ENCODE measurements at places on chromosomes 1 and 21.

GRCh38 chr1:226762988-226763904 lies 24.2 kb upstream of the ITPKB start:
- DNase-seq: no peak

- no peak for DNase-seq
Measured at GRCh38 chr21:46434322-46434958, 24.3 kb upstream of the DIP2A start.

GRCh38 chr1:19812875-19813642 lies 2.0 kb downstream of the RNF186 start:
- DNase-seq: no peak

DNA sequence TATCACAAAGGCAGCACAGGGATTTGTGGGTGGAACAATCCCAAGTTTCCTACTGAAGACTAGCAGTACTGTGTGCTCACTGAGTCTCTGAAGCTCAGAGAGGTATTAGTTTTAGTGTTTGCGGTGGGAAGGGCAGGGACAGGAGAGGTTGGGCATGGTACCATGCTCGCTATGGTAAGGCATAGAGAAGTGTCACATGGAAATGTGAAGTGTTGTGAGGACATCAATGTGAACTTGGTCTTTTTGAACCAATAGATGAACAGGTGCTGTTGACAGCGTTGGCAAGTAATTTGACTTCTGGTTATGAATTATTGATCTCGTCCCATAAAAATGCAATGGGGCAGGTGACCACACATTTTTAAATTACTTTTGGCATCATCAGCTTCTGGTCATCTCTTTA lies 55.8 kb upstream of the ADAMTS1 start:
- no peak for DNase-seq

- DNase-seq: no peak
Measured at GRCh38 chr1:246155923-246156322, 351.2 kb downstream of the SMYD3 start.

- no peak for DNase-seq
Measured at GRCh38 chr1:79040424-79041082, 34.0 kb upstream of the ADGRL4 start.

DNA sequence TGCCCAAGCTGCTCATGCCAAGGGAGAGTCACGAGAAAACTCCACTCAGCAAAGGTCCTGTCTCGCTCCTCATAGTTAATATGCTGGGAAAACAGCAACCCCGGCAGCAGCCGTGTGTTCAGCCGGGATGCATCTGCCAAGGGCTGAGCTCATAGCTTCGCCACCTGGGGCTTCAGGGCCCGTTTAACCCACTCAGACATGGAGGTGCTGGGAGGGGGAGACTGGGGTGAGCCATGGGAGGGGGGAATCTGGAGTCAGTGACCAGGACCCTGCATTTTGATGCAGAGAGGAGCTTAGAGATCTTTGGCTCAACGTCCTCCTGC lies 283.4 kb downstream of the PTPRU start:
- no peak for DNase-seq

DNA sequence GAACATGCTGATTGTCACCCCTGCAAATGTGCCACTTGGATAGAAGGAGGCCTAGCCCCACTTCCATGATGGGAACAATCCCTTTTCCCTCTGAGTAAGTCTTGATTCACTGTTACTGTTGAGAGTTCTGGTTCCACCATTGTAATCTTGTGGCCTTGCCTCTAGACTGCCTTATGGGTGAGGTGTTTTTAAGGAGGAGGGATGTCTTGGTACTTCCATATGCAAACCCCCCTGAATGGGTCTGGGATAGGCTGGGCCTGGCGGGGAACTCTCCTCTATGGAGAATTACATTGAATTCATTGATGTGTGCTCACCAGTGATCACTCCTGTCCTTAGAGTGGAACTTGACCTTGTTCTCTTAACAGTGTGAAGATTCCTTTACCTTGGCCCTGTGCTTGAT lies 5.8 kb downstream of the GALNT2 start:
- no peak for DNase-seq

- no peak for DNase-seq
Measured at GRCh38 chr1:52631759-52632331, 1.1 kb upstream of the SHISAL2A start.

- DNase-seq: no peak
Measured at GRCh38 chr1:228459091-228459993, 27.8 kb upstream of the RNF187 start.

- DNase-seq: no peak
Measured at GRCh38 chr1:23167353-23168078, 1.1 kb downstream of the LUZP1 start.

DNA sequence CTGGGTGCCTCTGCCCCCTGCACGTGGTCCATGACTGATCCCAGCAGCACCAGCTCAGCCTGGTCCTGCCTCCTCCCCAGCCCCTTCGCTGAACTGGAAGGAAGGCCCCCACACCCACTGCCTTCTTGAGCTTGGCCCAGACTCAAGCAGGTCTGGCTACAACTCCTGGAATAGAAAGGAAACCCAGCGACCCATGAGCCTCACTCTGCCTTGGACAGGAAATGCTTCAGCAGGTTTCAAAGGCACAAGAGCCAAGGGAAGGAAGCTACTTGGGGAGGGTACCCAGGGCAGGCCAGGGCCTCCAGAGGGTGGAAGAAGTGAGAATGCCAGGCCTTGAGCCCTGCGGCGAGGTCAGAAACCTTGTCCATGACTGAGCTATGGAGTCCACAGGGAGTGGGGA lies 35.9 kb upstream of the RD3 start:
- DNase-seq: no peak

DNA sequence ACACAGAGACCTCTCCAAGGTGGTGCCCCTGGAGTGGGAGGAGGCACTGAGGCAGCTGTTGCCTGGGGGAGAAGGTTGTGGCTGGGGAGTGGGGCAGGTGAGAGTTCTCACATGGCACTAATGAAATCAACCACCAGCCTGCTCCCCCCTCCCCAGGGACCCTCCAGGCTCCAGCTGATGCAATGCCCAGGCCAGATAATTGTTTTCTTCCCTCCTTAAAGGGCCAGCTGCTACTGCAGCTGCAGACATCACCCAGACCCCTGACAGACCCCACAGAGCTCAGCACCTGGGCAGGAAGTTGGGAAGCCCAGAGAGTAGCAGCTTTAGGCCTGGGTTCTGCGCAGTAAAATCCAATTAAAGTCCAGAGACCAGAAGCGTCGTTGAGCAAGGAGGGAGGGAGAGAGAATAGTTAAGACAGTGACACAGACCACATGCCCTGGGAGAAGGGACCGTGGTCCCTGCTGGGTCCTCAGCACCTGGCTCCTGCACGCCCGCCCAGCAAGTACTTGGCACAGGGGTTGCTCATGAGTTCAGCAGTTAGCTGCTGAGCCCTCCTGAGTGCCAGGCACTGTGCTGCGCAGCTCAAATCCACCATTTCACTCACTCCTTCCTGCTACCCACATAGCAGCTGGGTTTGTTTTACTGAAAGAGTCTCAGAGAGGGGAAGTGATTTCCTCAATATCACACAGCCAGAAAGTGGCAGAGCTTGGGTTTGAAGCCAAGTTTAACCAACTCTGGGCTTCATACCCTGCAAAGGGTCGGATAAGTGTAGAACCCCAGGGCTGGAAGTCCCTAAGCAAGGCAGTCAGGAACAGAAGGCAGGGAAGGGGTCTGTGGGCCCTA lies 1.9 kb downstream of the RIMS3 start:
- DNase-seq: no peak

GRCh38 chr1:215113776-215114153 lies 31.2 kb downstream of the KCNK2 start:
- DNase-seq: no peak

GRCh38 chr1:167054946-167055630 lies 35.1 kb downstream of the GPA33 start:
- no peak for DNase-seq

DNA sequence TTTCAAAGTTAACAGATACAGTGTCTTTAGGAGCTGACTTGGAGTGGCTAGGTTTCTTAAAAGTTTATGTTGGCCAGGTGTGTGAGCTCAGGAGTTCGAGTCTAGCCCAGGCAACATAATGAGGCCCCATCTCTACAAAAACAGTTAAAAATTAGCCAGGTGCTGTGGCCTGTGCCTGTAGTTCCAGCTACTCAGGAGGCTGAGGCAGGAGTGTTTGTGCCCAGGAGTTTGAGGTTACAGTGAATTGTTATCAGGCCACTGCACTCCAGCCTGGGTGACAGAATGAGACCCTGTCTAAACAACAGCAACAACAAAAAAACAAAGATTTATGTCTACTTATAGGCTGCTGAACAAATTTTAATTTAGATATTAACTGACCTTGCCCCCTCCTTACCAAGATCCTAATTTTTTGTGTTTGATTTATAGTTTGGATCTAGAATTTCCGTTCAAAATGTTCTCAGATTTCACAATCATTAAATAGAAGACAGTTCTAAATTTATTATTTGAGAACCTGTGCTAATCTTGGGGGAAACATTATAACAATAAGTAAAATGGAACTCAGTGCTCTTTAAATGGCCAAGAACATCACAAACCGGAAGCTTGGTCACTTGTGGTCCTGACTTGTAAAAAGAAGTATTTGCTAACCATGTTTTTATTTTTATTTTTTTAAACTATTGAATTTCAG lies 67.8 kb downstream of the POU2F1 start:
- no peak for DNase-seq

GRCh38 chr1:20349561-20349960 lies 58.9 kb downstream of the VWA5B1 start:
- DNase-seq: no peak

DNA sequence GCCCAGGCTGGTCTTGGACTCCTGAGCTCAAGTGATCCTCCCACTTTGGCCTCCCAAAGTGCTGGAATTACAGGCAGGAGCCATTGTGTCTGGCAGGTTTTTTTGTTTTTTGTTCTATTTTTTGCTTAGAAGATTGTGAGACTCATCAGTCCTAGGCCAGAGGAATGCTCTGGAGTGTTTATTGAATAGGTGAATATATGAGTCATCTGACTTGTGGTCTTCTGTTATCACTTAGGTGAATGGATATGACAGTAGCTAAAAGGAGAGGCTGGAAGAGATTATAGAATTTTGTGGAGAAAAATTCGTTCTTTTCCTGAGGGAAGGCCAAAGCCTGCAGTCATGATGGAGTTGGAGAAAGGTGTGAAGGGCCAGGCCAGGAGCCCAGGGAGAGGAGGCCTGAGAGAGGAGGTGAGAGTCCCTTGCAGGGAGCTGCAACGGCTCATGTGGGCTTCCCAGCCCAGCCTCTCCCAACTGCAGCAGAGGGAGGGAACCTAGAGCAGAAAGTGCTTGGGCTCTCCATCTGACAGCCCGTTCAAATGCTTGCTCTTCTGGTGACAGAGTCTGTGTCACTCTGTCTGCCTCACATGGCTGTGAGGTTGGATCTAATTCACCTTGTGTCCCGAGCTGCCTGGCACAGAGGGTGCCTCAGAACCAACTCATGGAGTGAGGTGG lies 31.6 kb upstream of the ACOT11 start:
- DNase-seq: no peak

- no peak for DNase-seq
Measured at GRCh38 chr1:46158312-46159281, 16.3 kb upstream of the TSPAN1 start.

DNA sequence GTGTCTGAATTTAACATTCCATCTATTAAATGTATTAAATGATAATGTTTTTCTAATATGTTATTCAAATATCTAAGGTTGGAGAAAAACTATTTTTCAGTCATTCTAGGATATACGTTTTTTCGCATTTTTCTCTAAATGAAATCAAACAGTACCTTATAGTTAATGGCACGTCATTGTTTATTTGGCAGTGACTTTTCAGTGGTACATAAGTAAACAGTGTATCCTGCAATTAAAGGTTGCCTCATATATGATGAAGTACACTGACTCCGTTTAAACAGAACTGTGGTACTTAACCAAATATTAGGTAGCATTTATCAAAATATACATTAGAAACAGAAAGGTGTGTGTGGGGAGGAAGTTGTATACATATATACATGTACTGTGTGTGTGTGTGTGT lies 79.2 kb downstream of the EPS15 start:
- no peak for DNase-seq

DNA sequence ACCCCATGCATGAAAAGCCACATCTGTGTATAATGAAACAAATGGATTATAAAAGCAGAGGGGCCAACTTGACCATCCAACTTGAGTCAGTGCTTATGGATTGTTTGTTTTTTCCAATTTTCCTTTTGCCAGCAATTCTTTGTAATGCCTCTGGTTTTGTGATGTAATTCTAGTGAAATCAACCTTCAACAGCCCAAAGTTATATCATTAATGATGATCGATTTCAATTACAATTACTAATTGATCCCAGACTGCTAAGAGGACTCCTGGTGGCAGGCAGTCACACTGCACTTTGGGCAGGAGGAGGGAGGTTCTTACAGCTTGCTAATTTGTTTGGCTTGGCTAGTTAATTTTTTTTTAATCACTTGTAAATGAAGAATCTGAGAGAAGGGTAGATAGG lies 552.3 kb downstream of the NUF2 start:
- DNase-seq: no peak

GRCh38 chr21:34088752-34089151 lies 15.4 kb downstream of the MRPS6 start:
- no peak for DNase-seq

DNA sequence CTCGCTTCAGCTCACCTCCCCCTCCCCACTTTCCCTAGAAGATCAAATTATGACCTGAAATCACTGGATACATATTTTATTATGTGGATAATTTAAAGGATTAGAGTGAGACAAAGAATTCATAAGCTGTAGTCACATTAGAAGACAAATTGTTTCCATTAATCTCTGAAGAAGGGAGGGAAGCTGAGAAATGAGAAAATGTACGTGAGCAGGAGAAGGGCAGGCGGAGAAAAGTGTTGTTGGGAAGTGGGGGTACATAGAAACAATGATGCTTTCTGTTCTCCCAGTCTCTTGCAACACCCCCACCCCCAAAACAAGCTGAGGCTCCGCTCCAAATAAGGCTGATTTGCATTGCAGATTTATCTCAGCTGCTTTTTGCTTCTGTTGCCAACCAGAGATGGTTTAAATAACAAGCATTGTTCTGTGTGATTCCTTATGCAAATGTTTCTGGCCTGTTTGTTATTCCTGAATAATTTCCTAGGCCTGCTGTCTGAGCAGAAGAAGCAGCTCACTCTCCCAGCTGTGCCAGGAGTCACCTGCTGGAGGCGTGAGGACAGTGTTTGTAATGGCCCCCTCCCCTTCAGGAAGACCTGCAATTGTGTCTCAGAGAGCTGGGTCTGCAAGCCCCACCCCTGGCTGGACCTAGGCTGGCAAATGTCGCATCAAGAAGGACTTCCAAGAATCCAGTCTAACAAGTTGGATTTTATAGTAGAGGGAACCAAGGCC lies 121.8 kb upstream of the TNR start:
- no peak for DNase-seq

DNA sequence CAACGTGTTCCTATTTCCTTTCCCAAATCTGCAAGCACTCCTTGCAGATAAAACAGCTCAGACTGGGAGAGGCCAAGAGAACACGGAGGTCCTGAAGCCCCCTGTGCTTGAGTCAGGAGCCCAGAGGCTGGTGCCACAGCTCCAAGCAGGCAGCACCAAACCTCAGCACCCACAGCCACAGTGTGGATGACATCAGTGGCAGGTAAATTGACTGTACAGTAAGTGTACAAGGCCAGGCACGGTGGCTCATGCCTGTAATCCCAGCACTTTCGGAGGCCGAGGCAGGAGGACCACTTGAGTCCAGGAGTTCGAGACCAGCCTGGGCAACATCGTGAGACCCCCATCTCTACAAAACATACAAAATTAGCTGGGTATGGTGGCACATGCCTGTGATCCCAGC lies 1.9 kb upstream of the COL6A1 start:
- no peak for DNase-seq

GRCh38 chr1:7236844-7237515 lies 451.7 kb downstream of the CAMTA1 start:
- no peak for DNase-seq
